ENCODE measurements at places on chromosomes 4 and X. TPM values are rescaled to one million over a fixed set of nuclear protein-coding genes. Genes with fewer than 3 reads are reported as not detected.

Gene PCSK1N
- total RNA-seq, result 53.3 TPM

Gene CWH43
- not detected for total RNA-seq

Gene SLC2A9
- total RNA-seq, result 1.8 TPM

Gene CFI
- 27.7 TPM for total RNA-seq

Gene EDA
- total RNA-seq, result 5.0 TPM

Gene GATA1
- not detected for total RNA-seq

- DNase-seq, result no peak
Measured at GRCh38 chr4:67438975-67439374, 106.3 kb downstream of the CENPC start.

DNA sequence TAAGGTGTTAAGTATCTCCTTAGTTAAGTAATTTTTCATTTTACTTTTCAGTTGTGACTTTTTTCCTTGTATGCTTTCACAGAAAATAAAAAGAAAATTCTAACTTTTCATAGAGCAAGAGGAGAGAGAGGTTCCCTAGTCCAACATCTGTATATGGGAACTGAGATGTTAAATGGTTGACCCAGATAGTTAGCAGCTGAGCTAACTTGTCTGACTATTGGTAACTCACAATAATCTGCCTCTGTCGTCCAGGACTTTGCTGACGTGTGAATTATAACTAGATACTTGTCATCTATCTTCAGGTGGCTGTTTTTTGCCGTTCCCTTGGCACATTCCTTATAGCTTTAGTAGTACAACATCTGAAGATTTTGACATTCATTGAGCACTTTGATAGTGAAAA lies 29.9 kb downstream of the TBC1D19 start:
- DNase-seq, result no peak

GRCh38 chr4:74260036-74260435 lies 48.2 kb upstream of the EPGN start:
- no peak for DNase-seq

GRCh38 chr4:141004823-141005222 lies 128.4 kb downstream of the RNF150 start:
- no peak for DNase-seq

GRCh38 chr4:182801636-182802035 lies 115.5 kb downstream of the DCTD start:
- DNase-seq, result no peak

Measured in Calu3 (cell line).